ENCODE measurements at places on chromosomes 7 and 10.

GRCh38 chr7:106668861-106669524 is 8.0 kb upstream of the CCDC71L start:
- DNase-seq: no peak

GRCh38 chr7:131016230-131016629 is 282.2 kb upstream of the KLF14 start:
- DNase-seq: no peak

GRCh38 chr10:95651346-95652060 is 5.0 kb downstream of the ALDH18A1 start:
- DNase-seq: no peak

DNA sequence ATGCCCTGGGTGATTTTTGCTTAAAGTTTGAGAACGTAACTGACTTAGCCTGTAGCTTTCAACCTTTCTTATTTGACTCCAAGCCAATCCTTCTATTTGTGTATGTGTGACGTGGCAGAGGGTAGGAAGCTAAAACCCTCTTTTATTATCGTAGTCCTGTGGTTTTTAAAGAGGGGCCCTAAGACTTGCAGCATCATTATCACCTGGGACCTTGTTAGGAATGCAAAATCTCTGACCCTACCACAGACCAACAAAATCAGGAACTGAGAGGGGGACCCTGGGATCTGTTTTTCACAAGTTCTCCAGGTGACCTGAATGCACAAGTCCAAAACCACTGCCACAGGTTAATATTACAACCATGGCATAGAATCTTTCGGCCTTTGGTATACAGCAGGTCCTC is 80.1 kb downstream of the OSBPL3 start:
- no peak for DNase-seq

All from cortex of kidney (tissue), 1 donor.